ENCODE measurements at places on chromosomes 16 and 17. TPM values are rescaled to one million over a fixed set of nuclear protein-coding genes. Genes with fewer than 3 reads are reported as not detected.
A peak's percentile ranks its signal among the peaks of the same experiment; 100 is the strongest.

DNA sequence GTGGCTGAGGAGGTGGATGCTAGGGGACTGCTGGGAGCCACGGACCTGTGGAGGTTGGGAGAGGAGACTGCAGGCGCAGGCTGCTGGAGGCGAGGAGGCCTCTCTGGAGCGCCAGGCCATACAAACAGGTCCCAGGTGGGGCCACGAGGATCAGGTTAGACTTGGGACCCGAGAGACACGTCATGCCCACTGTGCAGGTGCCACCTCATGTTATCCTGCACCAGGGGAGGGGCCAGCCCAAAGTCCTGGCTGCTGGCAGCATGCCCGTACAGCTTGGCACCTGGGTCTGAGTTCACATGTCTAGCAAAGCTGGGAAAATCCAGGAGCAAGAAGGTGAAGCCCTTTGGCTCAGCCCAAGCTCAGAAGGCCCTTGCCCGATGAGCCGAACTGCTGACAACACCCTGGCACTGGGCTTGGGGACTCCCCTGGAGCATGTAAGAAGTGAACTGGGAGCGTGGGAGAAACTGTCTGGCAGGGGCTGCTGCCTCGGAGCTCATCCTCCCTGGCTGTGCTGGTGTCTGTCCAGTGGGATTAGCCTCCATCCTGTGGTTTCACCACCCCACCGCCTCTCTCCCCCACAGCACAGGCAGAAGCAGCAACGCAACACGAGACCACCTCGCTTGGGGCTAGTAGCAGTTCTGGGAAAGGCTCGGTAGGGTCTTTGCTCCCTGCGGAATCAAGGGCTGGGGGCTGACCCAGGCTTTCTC lies 5.3 kb downstream of the ARHGDIA start:
- peaks cover 43% of the 10 kb centered on the region for H3K4me1 ChIP-seq
- no peaks in the 10 kb centered on the region for H3K27me3 ChIP-seq
- no peak overlapping the region for H3K4me3 ChIP-seq
- no peak overlapping the region for H3K27ac ChIP-seq
- peak; percentile 68 for DNase-seq
- peaks cover 22% of the 10 kb centered on the region for H3K36me3 ChIP-seq

- H3K27ac ChIP-seq: no peak overlapping the region
- H3K36me3 ChIP-seq: no peaks in the 10 kb centered on the region
- no peak overlapping the region for H3K4me3 ChIP-seq
- no peaks in the 10 kb centered on the region for H3K27me3 ChIP-seq
- no peak for DNase-seq
- peaks cover 15% of the 10 kb centered on the region for H3K4me1 ChIP-seq
Measured at GRCh38 chr16:11251525-11252481, 4.2 kb downstream of the SOCS1 start.

- H3K4me1 ChIP-seq: no peaks in the 10 kb centered on the region
- no peak for DNase-seq
- H3K27me3 ChIP-seq: no peaks in the 10 kb centered on the region
- H3K27ac ChIP-seq: no peak overlapping the region
- no peak overlapping the region for H3K4me3 ChIP-seq
- no peaks in the 10 kb centered on the region for H3K36me3 ChIP-seq
Measured at GRCh38 chr17:31254654-31255053, 42.4 kb downstream of the OMG start.

DNA sequence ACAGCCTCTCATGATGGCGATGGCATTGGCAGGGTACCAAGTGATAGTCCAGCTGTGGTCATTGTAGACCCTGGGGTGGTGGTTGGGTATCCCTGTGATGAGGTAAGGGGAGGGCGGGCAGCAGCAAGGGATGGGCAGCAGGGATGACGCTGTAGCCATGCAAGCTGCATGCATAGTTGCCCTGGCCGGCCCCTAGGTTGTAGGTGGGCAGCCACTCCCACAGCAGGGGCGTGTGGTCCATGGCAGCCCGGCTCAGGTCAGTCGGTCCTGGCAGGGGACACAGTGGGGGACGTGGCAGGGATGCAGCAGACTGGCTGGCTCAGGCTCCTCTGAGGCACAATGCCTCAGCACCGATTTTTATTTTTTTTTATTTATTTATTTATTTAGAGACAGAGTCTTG lies 8.7 kb downstream of the DRC3 start:
- no peaks in the 10 kb centered on the region for H3K4me1 ChIP-seq
- DNase-seq: no peak
- no peak overlapping the region for H3K4me3 ChIP-seq
- no peaks in the 10 kb centered on the region for H3K27me3 ChIP-seq

DNA sequence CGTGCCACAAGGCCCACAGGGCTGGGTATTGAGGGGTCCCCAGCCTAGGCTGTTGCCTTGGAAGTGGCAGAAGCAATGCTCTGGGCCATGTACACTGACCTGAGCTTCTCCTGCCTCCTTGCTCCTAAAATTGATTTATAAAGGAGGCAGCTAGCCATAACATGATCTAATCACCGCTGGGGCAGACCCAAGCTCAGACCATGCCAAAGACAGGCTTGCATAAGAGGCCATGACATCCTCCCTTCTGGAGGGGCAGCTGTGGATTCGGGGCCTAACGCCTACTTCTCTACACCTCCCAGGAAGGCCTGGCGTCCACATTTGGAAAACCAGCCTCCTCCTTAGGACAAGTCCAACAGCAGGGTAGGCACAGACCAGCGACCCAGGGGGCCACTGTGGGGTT lies 12.3 kb downstream of the HSD11B2 start:
- H3K27ac ChIP-seq: peak overlapping the region; percentile 80
- H3K27me3 ChIP-seq: no peaks in the 10 kb centered on the region
- H3K4me3 ChIP-seq: no peak overlapping the region
- DNase-seq: no peak

- H3K4me1 ChIP-seq: no peaks in the 10 kb centered on the region
- no peaks in the 10 kb centered on the region for H3K27me3 ChIP-seq
- H3K27ac ChIP-seq: no peak overlapping the region
- H3K4me3 ChIP-seq: no peak overlapping the region
Measured at GRCh38 chr16:55444754-55445485, 34.1 kb upstream of the MMP2 start.

GRCh38 chr17:7992924-7993323 lies 9.5 kb upstream of the GUCY2D start:
- DNase-seq: no peak
- no peaks in the 10 kb centered on the region for H3K4me1 ChIP-seq
- no peak overlapping the region for H3K4me3 ChIP-seq
- H3K27ac ChIP-seq: no peak overlapping the region

DNA sequence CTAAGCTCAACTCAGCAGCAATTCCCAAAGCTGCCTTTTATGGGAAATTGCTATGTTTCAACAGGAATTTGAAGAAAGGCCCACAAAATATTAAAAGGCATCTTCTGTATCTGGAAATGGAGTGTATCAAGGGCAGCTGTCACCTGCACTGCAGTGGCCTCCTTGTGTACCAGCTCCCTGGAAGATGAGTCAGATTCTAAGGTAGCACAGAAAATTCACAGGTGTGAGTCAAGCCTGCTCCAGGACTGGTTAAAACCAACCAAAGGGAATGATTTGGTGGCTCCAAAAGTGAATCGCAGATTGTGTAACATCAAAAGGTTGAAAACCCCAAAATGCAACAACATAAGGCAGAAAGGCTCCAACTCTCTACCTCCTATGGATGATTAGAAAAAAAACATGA lies 296.4 kb downstream of the GRIN2A start:
- no peak overlapping the region for H3K4me3 ChIP-seq
- H3K27me3 ChIP-seq: no peaks in the 10 kb centered on the region
- no peak for DNase-seq
- H3K36me3 ChIP-seq: no peaks in the 10 kb centered on the region

- peak; percentile 77 for DNase-seq
- no peak overlapping the region for H3K4me3 ChIP-seq
- H3K4me1 ChIP-seq: peaks cover 47% of the 10 kb centered on the region
- peak overlapping the region; percentile 78 for H3K27ac ChIP-seq
- H3K36me3 ChIP-seq: no peaks in the 10 kb centered on the region
Measured at GRCh38 chr16:29757950-29758466, 12.2 kb upstream of the C16orf54 start.

GRCh38 chr17:17822189-17822588 lies 14.6 kb downstream of the SREBF1 start:
- H3K4me1 ChIP-seq: peaks cover 41% of the 10 kb centered on the region
- peak overlapping the region; percentile 64 for H3K27ac ChIP-seq
- peak; percentile 73 for DNase-seq
- H3K27me3 ChIP-seq: no peaks in the 10 kb centered on the region
- H3K4me3 ChIP-seq: no peak overlapping the region

- H3K36me3 ChIP-seq: peaks cover 25% of the 10 kb centered on the region
- no peak overlapping the region for H3K27ac ChIP-seq
- no peaks in the 10 kb centered on the region for H3K27me3 ChIP-seq
- no peak for DNase-seq
- H3K4me3 ChIP-seq: no peak overlapping the region
Measured at GRCh38 chr16:69166221-69166833, 20.6 kb upstream of the SNTB2 start.

DNA sequence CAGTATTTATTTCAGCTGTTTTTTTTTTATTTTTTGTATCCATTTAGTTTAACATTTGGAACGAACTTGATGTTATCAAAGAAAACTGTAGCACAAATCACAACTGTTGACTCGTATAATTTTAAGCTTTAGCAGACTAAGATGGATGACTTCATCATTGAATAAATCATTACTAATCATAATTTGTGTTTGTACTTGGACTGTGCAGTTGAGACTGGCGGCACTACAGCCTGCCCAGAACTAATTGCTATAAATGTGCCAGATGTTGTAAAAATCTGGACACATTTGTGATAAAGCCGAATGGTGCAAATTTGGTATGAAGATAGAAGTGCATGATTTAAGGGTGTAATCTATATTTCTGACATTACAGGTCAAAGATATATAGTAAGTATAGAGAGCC lies 897.7 kb upstream of the CDH8 start:
- H3K27ac ChIP-seq: no peak overlapping the region
- no peaks in the 10 kb centered on the region for H3K36me3 ChIP-seq
- H3K4me1 ChIP-seq: no peaks in the 10 kb centered on the region
- DNase-seq: no peak
- H3K27me3 ChIP-seq: no peaks in the 10 kb centered on the region
- no peak overlapping the region for H3K4me3 ChIP-seq

GRCh38 chr17:1143573-1143972 lies 36.2 kb downstream of the ABR start:
- no peaks in the 10 kb centered on the region for H3K4me1 ChIP-seq
- no peak overlapping the region for H3K4me3 ChIP-seq
- no peaks in the 10 kb centered on the region for H3K27me3 ChIP-seq

DNA sequence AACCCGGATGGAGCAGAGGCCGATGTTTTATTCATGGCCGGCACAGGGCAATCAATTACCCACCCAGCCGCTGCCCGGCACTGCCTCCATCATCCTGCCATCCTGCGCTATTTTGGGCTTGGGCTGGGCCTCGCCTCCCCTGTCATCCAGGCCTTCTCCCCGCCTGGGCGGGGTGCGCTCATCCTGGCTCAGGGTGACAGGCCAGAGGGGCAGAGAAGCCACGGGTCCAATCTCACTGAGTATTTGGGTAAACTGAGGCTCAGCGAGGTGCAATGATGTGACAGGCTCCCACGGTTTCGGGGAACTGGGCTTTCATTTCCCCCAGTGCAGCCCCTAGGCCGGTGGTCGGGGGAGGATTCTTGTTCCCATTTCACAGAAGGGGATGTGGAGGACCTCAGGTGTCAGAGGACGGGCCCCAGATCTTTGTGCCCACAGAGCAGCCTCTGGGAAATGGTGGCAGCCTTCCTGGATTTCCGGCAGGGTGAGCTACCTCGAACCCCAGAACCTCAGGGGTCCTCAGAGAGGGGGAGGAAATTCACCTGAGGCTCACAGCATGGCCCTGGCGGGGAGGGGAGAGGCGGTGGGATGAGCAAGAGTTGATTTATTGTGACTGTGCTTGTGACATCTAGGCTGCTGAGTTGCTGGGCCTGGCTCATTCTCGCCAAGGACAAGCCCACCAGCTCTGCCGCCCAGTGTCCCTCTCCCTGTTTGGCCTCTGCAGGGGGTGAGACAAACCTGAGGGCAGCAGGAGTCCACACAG lies 23.8 kb upstream of the KCNJ12 start:
- no peaks in the 10 kb centered on the region for H3K27me3 ChIP-seq
- peaks cover 5% of the 10 kb centered on the region for H3K4me1 ChIP-seq
- H3K4me3 ChIP-seq: no peak overlapping the region
- no peak for DNase-seq
- no peaks in the 10 kb centered on the region for H3K36me3 ChIP-seq

GRCh38 chr16:47204736-47205504 lies 61.2 kb upstream of the NETO2 start:
- H3K36me3 ChIP-seq: no peaks in the 10 kb centered on the region
- H3K4me3 ChIP-seq: no peak overlapping the region
- H3K4me1 ChIP-seq: no peaks in the 10 kb centered on the region
- DNase-seq: no peak

DNA sequence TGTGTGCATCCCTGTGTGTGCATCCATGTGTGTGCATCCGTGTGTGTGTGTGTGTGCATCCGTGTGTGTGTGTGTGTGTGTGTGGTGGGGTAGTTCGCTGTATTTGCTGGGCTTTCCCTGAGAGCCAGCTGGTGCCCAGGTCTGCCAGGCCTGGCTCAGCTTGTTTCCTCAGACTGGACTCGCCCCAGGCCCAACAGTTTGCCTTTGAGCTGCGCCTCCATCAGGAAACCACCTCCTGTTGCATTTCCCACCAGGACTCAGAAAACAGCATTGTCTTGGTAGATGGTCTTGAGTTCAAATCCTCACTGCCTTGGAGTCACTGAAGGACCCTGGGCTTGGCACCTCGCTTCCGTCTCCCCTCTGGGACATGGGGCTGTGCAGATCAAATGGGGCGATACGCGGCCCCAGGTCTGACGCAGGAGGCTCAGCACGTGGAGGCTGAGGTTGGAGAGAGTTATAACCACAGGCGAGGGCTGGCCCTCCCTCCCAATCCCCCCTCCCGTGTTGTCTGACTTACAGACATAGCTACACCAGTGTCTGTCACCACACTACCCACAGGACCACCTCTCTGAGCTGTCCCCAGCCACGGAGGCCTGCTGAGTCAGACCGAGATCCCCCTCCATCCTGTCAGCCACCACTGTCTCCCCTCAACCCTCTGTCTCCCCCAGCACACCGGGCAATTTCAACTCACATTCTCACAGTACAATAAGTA lies 4.7 kb downstream of the ITGAE start:
- H3K27me3 ChIP-seq: no peaks in the 10 kb centered on the region
- no peak overlapping the region for H3K27ac ChIP-seq
- no peaks in the 10 kb centered on the region for H3K36me3 ChIP-seq
- no peaks in the 10 kb centered on the region for H3K4me1 ChIP-seq

GRCh38 chr17:2911035-2911754 lies 115.0 kb downstream of the RAP1GAP2 start:
- H3K4me1 ChIP-seq: no peaks in the 10 kb centered on the region
- no peak overlapping the region for H3K4me3 ChIP-seq
- H3K27me3 ChIP-seq: no peaks in the 10 kb centered on the region
- no peak overlapping the region for H3K27ac ChIP-seq

- H3K4me1 ChIP-seq: no peaks in the 10 kb centered on the region
- H3K4me3 ChIP-seq: no peak overlapping the region
- no peak overlapping the region for H3K27ac ChIP-seq
- H3K36me3 ChIP-seq: no peaks in the 10 kb centered on the region
Measured at GRCh38 chr16:71257768-71258167, 27.2 kb upstream of the HYDIN start.

TMEM204 gene
- 38.5 TPM for total RNA-seq

GRIN2A gene
- total RNA-seq: 0.11 TPM

GDPD3 gene
- total RNA-seq: not detected

All from thyroid gland (tissue), 4 donors.